ENCODE measurements at places on chromosomes 7 and 10.
A peak's percentile ranks its signal among the peaks of the same experiment; 100 is the strongest.

DNA sequence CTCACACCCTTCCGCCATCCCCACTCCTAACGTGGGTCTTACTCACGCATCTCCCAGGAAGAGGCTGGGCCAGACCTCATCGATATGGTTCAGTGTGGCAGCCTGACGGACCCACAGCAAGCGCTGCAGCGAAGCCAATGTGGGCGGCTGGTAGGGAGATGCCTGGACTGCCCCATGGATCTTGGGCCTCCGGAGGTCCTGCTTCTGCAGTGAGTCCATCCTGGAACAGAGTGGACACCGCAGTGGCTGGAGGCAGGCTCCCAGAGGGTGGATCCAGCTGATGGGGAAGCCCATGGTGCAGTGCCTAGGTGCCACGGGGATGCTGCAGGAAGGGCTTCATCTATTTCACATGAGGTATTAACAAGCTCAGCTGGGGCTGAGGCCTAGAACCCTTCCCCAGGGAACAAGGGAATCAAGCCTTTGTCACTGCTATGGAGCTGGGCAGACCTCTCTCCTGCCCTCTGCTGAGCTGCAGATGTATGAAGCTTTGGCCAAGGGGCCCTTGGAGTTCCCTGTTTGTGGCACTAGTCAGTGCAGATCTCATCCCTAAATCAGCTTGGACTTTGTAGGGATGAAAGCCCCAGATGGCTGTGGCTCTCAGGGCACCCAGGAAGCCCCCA, 13.7 kb upstream of the SAMD8 start:
- peak; percentile 44 for DNase-seq

DNA sequence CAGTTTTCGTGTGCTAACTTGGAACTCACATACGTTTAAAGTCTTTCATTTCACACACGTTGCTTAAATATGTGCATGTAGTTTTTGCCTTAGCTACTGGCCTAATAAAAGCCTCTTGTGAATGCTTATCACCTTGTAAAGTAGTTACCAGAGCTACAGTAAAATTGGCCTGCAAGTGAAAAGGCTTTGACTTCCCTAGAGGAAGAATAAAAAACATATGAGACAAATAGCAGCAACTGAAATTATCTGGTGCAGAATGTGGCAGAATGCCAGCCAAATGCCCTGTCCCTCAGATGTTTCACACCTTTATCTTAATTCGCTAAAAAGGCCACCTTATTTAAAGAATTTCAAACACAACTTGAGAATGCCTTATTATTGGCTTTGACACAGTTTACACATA, 28.1 kb upstream of the RPA3 start:
- DNase-seq = no peak

DNA sequence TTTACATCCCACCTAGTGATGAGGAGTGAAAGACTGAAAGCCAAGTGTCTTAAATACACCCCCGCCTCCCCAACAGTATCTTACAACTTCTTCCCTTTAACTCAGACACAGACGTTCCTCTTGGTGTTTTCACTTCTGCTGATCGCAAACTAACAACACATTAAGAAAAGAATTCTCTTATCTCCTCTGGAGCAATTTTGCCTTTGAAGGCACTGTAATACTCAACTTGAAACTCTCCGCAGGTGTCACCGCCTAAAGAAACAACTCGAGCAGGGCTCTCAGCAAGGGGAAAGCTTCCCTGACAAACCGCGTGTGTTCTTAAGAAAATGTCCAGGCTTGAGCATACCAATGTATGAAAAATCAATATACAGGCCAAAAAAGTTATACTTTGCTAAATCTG, 452 bp downstream of the SEMA3C start:
- DNase-seq = peak; percentile 46

DNA sequence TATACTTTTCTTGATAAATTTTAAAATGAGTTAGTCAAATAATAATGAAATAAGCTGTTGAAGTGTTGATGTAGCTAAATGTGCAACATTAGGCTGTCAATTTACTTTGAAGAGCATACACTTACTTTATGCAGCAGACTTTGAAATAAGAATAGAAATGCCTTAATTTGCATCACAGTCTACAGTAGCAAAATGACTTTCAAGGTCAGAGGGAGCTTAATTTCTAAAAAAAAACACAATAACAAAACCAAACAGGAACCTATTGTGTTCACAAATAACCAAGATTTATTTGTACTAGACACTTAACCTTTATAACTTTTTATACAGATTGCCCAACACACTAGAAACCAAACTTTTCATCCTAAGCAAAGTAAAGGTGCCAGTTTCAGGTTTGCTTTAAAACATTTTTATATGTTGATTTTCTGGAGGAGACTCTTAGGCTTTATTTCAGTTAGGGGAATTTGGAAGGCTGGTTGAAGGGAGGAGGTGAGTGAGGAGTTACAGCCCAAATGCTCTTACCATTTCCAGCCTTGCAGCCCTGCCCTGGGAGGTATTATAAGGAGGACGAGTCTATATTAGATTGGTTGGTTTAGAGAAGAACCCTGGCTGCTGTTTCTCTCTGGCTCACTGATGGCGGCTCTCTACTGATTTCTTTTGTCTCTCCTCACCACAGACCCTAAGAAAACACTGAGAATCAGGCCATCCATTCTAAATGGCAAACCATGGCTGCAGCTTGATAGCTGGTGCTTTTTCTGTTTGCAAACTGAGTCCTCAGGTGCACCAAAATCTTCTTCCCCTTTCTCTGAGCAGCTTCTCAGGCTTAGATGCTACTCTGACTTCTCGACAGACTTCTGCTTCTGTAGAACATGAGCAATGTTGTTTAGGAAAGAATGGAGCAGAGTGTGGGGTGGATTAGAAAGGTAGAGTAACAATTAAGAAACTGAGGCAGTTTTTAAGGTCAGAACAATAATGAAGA, 55.2 kb upstream of the RPA3 start:
- DNase-seq = no peak

GRCh38 chr7:35729061-35729783, 34.3 kb upstream of the HERPUD2 start:
- no peak for DNase-seq

DNA sequence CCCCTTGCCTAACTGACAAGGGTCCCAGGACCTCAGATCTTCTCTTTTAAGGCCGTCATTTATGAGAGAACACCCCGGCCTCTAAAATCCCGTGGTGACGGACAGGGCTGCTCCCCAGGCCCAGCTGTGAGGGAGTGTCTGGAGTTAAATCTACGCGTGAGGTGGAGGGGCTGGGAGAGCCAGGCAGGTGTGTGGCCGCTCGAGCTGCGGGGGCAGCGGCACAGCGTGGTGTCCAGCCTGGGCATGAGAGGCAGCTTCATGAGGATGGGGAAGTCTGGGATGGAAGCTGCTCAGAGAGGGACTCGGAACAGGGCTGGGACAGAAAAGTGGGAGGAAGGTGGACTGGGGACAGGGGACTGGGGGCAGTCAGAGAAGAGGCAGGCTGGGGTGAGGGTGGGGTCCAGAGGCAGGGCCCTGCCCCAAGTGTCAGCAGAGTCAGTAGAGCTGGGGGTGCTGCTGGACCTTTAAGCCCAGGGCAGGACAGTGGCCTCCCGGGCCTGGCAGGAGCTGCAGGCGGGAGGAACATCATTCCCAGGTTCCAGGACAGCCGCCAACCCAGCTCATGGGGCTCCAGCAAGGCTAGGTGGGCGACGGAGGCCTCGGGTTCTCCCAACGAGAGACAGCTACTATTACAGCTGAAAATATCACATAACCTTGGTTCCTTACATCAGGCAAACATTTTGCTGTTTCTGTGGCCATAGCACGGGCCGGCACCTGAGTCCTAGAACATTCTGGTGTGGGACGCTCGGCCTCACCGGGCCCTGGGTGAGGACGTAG, 55.2 kb downstream of the JAKMIP3 start:
- no peak for DNase-seq

DNA sequence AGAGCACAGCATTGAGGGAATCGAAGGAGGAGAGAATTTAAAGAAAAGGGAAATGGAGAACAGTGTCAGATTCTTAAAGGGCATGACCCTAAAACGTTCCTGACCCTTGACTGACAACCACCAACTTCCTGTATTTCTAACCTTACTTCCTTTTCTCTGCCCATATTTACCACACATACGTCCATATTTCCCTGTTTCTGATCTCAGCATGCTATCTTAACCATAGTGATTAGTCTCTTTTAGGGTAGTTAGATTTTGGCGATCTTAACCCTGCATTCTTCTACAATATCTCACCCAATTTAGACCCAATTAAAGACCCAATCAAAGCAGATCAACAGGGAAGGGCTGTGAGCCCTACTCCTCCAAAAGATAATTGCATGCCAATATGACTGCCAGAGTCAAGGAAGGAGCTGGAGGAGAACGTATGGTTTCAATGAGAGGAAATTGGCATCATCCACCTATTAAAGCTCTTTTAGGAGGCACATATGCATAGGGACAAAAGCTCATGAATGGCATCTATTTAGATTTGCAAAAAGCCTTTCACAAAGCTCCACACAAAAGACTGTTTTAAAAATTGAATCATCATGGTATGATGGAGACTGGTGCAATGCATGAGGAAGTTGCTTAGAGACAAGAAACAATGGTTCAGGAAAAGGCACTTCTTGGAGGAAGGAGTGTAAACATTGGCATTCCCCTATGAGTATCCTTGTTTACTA, 49.0 kb upstream of the ARHGAP12 start:
- no peak for DNase-seq

DNA sequence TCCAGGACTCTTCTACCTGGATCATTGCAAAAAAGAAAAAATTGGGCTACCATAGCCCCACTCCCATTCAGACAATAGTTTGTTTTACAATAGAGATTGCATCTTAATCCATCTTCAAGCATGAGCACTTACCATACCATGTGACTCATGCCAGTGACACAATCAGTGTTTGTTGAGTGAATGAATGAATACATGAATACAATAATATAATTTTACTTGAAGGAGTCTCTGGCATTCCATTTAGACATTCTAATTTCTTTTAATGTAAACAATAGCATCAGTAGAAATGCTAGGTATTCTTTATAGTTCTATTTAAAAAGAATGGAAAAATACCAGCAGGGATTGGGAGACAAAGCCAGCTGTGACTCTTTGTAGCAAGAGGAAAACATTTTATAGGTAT, 141.6 kb upstream of the AKR1E2 start:
- no peak for DNase-seq

- DNase-seq = peak; percentile 24
Measured at GRCh38 chr10:116688241-116688711, 54.1 kb downstream of the HSPA12A start.

- DNase-seq = no peak
Measured at GRCh38 chr7:134949171-134949570, 37.1 kb upstream of the AGBL3 start.

- DNase-seq = no peak
Measured at GRCh38 chr7:157523766-157524421, 187.1 kb downstream of the DNAJB6 start.

DNA sequence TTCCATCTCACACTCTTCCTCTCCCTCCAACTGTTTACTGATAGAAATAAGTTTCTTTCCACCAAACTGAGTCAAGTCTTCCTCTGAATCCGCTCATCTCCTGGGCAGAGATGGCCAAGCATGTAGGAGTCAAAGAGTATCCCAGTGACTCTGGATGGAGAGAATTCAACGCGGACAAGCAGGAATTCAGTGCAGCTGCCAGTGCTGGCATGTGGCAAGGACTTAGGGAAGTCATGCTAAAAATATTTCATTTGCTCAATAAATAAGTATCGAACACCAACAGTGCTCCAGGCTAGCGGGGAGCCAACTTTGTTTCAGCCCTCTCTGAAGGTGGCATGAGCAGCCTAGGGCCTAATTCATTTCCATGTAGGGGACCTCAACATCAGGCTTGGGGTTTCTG, 351.6 kb upstream of the ZMIZ1 start:
- DNase-seq = no peak

DNA sequence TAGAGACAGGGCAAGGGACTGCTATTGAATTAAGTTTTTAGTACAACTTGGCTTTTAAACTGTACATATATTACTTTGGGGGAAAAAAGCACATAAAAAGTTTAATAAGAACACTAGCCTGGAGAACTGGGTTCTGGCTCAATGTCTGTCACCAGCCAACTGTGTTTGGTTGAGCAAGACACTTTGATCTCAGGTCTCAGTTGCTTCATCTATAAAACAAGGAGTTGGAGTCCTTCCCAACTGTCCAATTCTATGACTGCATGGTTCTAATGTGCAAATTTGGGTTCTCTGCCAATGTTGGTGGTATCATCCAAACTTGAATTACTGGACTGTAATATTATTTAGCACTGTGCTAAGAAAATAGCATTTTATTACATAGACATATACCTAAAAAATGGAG, 50.3 kb downstream of the ATXN7L1 start:
- no peak for DNase-seq

GRCh38 chr7:135445690-135446089, 64.2 kb downstream of the CNOT4 start:
- no peak for DNase-seq

- DNase-seq = no peak
Measured at GRCh38 chr7:130024390-130024789, 26.8 kb downstream of the ZC3HC1 start.

DNA sequence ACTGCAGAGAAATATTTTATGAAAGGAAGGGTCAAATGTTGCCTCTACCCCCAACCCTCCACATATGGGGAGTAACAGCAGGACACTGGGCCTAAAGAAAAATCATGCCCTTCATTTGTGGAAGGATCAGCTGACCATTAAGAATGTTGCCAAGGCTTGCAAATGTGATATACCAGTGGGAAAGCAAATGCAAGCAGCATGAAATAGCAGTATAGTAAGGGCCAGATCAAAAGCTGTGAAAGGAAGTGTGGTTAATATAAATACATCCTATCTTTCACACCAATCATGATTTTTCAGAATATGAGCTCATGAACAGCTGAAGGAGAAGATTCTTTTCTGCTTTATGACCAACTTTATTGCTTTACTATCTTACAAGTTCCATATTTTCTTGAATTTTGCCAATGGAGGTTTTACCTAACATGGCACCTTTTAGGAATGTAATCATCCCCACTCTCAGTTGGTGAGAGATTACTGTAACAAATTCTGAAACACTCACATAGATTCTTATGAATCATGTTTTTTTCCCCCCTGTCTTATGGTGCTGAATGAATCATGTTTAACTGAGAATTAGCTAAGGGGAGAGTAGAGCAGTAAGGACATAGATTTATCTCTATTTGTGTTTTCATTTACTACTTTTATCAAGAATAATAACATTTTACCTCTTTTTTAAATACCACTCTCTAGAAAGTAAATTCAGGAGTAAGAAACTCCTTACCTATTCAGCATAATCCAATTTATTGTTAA, 12.1 kb upstream of the ATAD1 start:
- no peak for DNase-seq

GRCh38 chr10:120606051-120606764, 149.2 kb downstream of the PLPP4 start:
- no peak for DNase-seq

GRCh38 chr10:79060641-79061255, 8.0 kb upstream of the ZMIZ1 start:
- DNase-seq = no peak

GRCh38 chr7:83970081-83970480, 224.5 kb downstream of the SEMA3A start:
- no peak for DNase-seq

GRCh38 chr10:75836064-75836463, 404.6 kb downstream of the LRMDA start:
- no peak for DNase-seq

Measured in urothelium cell line (cell line).